Cortex of kidney (tissue), 1 donor: ENCODE measurements at places on chromosomes 11 and 22.

DNA sequence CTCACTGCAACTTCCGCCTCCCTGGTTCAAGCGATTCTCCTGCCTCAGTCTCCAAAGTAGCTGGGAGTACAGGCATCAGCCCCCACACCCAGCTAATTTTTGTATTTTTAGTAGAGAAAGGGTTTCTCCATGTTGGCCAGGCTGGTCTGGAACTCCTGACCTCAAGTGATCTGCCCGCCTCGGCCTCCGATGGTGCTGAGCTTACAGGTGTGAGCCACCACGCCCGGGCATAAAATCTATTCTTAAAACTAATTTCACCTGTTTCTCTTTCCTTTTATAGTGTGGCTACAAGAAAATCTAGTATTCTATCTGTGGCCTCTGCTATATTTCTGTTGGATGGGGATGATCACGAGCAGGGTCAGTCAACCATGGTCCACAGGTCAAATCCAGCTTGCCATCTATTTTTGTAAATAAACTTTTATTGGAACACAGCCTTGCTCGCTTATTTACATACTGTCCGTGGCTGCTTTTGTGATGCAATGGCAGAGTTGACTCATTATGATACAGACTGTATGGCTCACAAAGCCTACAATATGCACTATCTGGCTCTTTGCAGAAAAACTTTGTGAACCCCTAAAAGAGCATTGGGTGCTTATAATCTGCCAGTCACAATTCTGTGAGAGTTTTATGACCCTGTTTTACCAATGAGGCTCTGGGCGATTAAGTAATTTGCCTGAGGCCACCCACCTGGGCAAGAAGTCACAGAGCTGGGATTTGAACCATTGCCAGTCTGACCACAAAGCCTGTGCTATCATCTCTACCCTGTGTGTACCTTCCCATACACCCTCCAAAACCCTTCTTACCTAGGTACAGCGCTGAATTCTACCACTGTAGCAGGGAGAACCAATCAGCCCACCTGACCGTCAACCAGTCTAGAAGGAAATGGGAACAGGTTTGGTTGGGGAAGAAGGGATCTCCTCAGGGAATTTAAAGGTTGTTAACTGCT lies 28.3 kb downstream of the SLC1A2 start:
- DNase-seq: no peak

DNA sequence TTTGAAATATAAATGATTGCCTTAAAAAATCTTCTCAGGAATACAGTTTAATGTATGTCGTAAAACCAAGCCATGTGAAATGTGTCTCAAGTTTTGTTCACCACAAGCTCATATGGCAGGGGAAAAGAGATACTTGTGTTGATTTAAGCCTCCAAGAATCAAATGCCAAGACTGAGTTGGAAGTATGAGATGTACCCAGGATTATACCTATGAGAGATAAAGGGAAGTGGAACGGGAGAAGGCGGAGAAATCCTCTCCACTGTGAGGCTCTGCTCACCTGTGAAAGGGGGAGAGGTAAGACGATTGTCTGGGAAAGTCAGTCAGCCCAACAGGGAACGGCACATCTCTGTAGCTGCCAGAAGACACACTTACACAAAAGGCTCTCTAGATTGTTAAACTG lies 124.8 kb downstream of the TRPC6 start:
- DNase-seq: no peak

DNA sequence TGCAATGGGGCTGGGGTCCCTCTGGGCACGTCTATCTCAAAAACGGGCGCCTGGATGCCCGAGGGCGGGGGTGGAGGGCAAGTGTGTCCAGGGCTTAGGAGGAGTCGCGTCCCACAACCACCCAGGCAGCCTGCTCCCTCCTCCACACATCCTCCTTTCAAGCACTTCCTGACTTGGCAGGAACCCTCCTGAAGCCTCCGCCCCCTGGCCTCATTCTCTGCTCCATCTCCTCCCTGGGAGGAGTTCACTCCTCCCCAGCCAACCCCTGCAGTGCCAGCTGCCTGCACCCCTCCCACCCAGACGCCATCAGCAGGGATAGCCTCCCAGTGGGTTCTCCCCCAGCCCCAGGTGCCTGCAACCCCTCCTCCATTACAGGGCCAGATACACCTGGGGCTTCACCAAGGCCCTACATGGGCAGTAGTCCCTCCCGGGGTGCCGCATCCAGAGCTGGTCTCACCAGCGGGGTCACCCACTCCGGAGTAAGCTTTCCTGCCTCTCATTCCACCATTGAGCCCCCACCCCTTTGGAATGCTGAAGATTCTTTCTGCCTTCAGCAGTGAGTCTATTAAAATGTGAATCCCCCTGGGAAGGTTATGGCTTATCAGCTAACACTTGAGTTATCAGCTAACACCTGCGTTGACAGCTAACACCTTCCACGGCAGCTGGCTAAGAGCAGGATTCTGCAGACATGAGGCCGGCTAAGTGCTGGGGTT lies 24.4 kb downstream of the RTN4R start:
- no peak for DNase-seq

GRCh38 chr11:61851113-61851899 lies 23.2 kb downstream of the FADS2 start:
- DNase-seq: no peak

DNA sequence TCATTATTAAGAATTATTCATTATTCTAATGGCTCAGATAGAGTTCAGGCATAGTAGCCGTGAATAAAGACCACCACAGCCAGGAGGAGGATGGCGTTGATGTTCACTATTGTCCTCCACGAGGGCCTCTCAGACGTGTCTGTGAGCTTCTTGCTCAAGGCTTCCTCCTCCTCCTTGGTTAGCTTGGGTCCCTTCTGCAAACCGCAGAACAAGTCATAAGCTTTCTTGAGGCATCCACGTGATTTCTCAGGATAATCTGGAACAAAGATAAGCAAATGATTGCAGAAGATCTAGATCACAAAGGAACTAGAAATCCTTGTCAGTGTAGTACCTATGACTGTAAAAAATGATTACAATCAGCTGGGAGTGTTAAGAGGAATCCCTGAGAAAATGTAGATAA lies 13.6 kb upstream of the RFPL2 start:
- no peak for DNase-seq

GRCh38 chr11:57530215-57530595 lies 349 bp downstream of the TIMM10 start:
- no peak for DNase-seq

GRCh38 chr11:130631119-130631518 lies 182.7 kb downstream of the ADAMTS15 start:
- DNase-seq: no peak

- DNase-seq: no peak
Observed at GRCh38 chr11:44538375-44539054, 26.9 kb upstream of the CD82 start.
